Activated CD4-positive, alpha-beta T cell treated with anti-CD3 and anti-CD28 coated beads, Interleukin-2, Interleukin-4, amounts not matched to agents 100 ng/mL and 50 ng/mL, durations not matched to agents 16 hours and 8 hours (primary cell): ENCODE measurements at places on chromosomes 2 and 18.

DNA sequence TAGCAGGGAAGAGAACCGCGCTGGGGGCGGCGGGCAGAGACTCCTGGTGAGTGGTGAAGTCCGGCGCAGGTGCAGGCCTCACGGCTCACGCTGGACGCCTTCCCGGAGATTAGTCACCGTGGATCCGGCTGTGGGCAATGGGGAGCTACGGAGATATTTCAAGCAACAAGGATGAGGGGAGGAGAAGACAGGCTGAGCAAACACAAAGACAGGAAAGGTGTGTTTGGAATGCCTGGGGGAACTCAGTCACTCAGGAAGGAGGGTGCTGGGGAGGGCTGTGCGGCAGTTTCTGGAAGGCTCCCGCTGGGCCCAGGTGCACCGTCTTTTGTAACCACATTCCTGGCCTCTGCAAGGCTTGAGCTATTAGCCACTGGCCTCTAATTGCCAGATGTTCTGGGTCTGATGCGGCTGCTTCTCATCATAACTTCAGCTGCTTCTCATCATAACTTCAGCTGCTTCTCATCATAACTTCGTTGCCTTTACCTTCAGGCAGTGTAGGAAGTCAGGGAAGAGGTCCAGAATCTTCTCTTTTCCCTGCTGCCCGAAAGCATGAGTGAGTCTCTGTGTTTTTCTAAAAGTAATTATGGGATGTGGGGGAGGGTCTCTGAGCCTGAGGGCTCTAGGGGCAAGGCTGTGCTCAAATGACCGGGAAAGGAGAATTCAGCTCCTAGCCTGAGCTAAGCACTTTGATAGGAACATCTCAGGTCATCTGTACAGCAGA is 118.9 kb downstream of the PXDN start:
- DNase-seq, result no peak

- no peak for DNase-seq
These were observed 372.5 kb downstream of the CBLN2 start for GRCh38 chr18:72171596-72171995.

GRCh38 chr2:157439824-157440186 is 4.1 kb downstream of the CYTIP start:
- peak; percentile 73 for DNase-seq

- no peak for DNase-seq
These were observed at the start of gene AOX1 for GRCh38 chr2:200585730-200586643. AOX1 (plus strand) TSS chr2:200586014; CDS start chr2:200586109, 95 bp downstream.

GRCh38 chr2:8422450-8422800 is 259.4 kb upstream of the ID2 start:
- no peak for DNase-seq

- DNase-seq, result no peak
These were observed 473.4 kb upstream of the TRIB2 start for GRCh38 chr2:12243381-12243780.

- DNase-seq, result no peak
These were observed 5.6 kb upstream of the ATOH8 start for GRCh38 chr2:85748039-85748734.

GRCh38 chr2:15009681-15010080 is 377.2 kb downstream of the LRATD1 start:
- DNase-seq, result no peak

- DNase-seq, result no peak
These were observed 363.7 kb upstream of the FSIP2 start for GRCh38 chr2:185374878-185375277.

GRCh38 chr2:134220344-134220974 is 33.4 kb upstream of the MGAT5 start:
- DNase-seq, result no peak
